ENCODE measurements at places on chromosomes 3 and 15.

DNA sequence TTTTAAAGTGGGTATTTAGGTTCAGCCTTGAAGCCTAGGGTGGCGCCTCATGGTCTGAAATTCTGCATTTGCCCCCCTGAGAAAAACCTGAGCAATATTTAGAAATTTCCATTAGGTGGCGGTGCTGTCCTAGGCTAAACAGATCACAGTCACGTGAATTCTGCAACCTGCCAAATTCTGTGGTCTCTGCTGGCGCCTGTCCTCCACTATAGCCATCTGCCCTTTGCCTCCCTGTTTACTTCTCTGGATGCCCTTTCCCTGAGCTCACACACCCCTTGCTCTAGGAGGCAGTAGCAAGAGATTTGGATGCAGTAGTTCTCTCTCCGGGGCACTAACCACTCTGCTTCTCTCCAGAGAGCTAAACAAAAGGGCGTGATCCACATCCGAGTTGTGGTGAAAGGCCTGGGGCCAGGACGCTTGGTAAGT is 9.1 kb downstream of the MRPS11 start:
- no peak for DNase-seq

DNA sequence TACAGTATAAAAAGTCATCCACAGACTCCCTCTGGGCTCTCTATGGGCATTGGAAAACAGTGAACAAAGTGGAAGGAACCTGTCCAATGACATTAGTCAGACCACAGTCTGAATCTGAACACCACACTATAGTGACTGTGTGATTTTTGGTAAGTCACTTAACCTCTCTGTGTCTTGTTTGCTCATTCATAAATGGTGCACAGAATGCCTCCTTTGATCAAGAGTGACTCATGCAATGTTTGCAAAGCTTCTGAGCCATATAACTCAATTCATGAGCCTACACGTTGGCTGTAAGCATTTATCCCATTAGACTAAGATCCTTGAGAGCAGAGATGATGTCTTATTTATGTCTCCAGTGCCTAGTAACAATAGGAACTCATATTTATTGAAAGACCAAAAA is 46.7 kb downstream of the SV2B start:
- DNase-seq: no peak

DNA sequence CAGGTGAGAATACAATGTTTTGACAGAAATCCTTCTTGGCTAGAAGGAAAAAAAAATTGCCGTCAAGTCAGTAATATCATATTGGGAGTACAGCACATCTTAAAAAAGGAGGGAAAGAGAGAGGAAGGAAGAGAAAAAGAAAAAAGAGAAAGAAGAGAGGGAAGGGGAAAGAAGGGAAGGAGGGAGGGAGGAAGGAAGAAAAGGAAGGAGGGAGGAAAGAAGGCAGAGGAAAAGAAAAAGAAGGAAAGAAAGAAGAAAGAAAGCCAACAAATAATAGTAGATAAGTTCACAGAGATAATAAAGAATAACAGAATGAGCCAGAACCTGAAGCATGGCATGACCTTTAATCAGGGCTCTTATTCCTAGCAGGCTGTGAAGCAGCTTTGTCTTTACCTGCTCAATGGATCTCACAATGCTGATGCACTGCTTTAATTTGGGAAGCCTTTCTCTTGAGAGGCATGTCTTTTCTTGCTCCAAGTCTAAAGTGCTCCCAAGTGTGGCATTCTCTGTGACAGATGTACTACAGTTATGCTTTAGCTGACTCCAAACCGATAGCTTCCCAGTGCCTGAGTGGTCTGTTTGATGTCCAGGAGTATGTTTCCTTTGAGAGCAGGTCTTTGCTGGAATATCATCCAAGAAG is 114.9 kb downstream of the IQCH start:
- no peak for DNase-seq

GRCh38 chr3:46656778-46657556 is 36.5 kb downstream of the ALS2CL start:
- DNase-seq: no peak

GRCh38 chr15:77031376-77032050 is 36.6 kb downstream of the PSTPIP1 start:
- no peak for DNase-seq

GRCh38 chr3:157075693-157076420 is 84.1 kb downstream of the CCNL1 start:
- DNase-seq: no peak

DNA sequence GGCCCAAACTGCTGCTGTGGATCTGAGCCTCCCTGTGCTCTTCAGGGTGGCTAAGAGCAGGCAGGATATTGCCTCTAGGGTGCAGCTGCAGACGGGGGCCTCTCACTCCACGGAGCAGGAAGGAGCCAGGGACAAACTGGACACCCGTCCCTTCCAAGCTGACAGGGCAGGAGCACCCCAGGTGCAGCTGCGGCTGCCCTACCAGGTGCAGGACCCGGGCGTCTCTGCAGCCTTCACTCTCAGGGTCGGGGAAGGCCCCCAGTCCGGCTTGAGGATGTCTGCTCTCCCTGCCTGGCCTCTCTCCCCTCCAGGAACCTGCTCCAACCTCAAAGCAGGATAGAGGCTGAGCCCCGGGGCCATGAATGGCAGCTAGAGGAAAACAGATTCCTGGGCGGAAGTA is 1554.9 kb upstream of the CADM2 start:
- DNase-seq: no peak

GRCh38 chr15:73028831-73029451 is 23.3 kb upstream of the NEO1 start:
- DNase-seq: no peak

- DNase-seq: no peak
Observed at GRCh38 chr3:43608751-43609150, 13.1 kb downstream of the ANO10 start.

DNA sequence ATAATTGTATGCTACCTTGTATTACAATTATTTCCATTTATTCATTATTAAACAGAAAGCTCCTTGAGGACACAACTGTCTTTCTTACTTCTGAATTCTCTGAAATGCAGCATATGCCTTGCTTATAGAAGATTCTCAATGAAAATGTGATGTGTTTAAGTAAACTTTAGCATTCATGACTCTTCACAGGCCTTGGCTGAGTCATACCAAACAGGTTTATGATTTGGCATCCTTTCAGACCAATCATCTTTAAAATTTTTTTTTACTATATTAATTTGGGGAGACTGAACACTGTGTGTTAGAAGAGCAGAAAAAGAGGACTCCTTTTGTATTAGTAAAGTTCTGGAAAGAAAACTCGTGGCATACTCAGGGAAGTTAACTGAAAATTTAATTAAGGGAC is 6.4 kb upstream of the GALK2 start:
- no peak for DNase-seq

DNA sequence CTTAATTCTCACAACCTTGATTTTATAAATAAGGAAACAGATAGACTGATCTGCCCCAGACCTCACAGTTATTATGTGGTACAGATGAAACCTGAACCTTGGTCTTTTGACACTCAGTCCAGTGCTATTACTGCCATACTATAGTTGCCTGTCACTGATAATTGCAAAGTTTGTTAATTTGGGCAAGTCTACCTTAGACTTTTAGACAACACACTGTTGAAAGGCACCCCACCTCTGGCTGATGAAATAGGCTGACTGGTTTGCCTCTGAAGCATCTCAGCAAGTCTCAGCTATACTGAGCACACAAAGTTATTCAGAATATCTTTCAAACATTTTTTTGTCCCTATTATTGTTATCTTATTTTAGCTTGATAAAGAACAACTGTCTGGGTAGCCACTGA is 53.1 kb upstream of the MAP4 start:
- DNase-seq: no peak

DNA sequence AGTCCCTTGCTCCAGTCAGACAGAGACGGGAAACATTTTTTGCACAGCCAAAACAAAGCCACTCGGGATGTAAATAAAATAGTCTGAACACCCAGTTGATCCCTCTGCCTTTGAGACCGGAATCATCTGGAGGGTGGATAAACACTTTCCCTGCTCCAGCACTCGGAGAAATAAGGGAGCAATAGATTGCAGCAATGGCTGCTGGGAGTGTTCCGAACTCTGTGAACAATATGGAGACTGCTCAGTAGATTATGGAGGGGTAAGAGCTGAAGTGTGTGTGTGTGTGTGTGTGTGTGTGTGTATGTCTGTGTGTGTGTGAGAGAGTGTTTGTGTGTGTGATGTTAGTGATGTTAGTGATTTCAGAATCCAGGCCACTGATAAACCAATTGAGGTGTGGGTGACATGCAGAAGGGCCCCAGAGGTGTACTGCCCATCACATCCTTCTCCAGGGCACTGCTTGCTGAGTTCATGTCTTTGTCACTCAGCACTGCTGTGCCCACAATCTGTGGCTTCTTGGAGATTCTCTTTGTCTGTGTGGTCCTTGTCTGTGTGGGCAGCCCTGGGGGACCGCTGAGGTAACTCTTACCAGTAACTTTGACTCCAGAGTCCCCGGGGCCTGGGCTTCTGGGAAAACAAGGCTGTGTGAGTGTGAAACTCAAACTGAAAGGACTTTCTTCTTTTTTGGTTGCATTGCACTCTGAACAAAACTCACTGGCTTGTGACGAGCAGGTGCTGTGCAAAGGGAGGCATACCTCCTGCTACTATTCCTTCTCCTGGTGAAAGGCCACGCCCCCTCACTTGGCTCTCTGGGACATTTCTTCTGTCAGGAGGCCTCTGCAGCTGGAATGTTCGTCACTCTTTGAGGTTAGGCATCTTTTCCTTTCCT is 23.0 kb downstream of the CRYGS start:
- no peak for DNase-seq

DNA sequence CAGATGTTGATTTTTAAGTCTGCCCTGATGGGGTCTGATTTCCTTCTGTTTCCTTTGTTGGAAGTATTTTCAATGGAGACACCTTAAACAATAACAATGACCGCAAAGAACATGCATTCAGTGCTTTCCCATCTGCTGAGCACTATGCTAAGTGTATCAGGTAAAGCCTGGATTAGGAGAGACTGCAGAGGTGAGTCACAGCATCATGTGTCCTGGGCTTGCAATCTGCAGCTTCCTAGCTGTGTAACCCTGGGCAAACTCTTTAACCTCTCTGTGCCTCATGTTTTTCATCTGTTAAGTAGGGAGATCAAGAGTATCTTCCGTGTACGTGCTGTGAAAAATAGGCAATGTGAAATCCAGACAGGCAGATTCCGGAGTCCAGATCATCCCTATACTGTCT is 13.3 kb upstream of the CHRNB4 start:
- no peak for DNase-seq

GRCh38 chr15:75069301-75069925 is 46.0 kb downstream of the PPCDC start:
- no peak for DNase-seq

GRCh38 chr3:123780656-123781055 is 103.5 kb downstream of the MYLK start:
- no peak for DNase-seq

DNA sequence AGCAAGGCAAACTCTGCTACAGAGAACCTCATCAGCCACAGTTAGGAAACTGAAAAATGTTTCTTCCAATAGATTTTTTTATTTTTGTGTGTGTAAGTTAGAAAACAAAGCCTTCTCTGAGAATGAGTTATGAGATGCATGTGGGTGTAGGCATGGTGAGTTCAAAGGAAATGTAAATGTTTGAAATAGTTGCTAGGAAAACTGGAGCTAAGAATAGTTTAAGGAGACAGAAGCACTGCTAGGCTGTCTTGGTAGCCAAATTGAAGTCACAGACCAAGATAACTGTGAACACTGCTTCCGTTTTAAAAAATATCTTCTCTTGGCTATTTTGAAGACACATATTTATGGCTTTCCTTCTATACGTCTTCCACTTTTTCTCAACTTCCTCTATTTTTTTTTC is 1501.2 kb upstream of the CADM2 start:
- DNase-seq: no peak

- no peak for DNase-seq
Observed at GRCh38 chr3:94173673-94174434, 111.0 kb downstream of the NSUN3 start.

- no peak for DNase-seq
Observed at GRCh38 chr3:30145281-30145680, 461.1 kb upstream of the TGFBR2 start.

DNA sequence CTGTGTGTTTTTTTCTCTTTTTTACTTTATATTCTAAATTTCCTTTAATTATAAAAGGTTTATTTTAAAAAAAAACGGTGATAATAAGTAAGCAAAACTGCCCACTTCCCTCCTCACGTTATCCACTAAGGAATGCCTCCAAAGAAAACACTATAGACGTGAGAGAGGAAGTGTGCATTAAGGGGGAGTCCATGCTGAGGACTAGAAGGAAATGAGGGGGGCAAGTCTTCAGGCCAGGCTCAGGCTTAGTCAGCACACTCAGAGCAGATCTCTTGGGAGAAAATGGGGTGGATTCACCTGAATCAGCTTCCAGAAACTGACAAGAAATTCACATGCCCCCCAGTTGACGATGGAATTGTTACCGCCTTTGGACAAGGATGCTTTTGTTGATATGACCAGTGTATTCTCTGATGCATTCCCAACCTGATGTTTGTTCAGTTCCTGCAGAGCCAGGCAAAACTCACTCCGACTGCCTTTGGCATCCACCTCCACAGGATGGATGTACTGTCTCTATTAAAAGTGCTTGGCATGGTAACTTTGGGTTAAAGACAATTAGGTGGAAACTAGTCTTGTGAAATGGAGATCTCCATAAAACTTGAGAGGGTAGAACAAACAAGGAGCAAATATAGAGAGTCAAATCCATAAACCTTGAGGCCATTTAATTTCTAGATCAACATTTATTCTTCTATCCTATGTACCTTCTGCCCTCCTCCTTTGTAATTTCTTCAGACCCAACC is 167.8 kb downstream of the MYRIP start:
- no peak for DNase-seq

DNA sequence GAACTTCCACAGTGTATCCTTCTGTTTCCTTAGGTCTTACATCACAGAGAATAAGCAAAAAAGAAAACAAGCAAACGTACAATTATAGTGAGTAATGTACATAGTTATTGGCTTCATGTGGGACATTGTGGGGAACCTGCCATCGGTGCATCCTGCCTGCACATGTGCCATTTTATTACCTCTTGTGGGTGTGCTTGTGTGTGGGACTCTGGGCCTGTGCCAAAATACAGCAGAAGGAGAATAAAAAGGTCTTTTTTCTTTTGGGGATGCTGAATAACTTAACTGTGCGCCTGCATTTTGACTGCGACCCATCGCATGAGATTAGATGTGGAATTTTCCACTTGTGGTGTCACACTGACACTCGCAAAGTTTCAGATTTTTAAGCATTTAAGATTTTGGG is 169.6 kb upstream of the DCBLD2 start:
- no peak for DNase-seq

DNA sequence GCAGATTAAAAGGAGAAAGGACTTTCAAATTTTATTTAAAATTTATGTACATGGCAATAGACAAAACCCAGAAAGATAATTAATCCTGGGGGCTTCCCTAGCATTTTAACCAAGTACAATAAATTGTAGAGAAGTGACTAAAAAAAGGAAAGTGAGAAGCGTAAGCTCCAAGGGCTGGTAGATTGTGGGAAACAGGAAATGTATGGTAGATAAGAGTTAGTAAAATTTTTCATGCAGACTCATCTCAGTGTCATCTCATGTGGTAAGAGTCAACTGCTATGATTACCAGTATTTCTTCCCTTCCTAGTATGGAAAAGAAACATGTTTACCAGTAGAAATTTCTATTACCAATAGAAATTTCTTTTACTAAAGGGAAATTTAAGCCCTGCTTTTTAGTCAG is 464.3 kb upstream of the AGTR1 start:
- DNase-seq: no peak

Data from central memory CD8-positive, alpha-beta T cell (primary cell).